Common myeloid progenitor, CD34-positive (primary cell): ENCODE measurements at places on chromosomes 3 and 15.

DNA sequence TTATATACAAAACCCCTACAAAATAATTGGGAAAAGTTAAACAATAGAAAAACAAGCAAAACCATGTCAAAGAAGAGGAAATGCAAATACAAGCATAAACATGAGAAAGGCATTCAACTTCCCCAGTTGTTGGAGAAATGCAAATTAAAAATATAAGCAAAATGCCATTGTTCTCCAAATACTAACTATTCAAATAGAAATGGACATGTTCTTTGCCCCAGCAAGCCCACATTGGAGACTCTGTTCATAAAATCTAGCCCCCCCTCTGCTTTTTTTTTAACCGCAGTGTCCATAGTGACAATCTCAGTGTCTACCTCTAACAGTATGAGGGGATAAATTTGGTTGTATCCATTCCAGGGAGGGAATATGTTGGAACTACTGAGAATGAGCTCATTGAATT, 59.7 kb upstream of the LCTL start:
- DNase-seq = no peak

- DNase-seq = no peak
These were observed 13.7 kb downstream of the ZDHHC19 start for GRCh38 chr3:196197524-196197923.

DNA sequence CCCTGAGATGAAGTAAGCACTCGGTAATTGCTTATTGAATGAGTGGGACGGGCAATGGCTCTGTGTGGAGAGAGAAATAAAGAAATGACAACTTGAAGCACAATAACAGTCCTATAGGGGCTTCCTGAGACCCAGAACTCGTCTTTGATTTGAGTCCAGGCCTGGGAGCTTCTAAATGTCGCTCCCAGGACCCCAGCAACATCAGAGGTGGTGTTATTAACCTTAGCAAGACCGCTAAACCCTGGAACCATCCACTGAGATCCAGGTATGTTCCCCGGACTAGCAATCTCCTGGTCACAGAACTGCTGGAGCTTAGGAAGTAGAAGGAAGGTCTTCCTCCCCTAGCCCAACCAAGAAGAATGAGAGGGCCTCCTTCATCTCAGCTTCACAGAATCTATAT, 160.0 kb downstream of the MINAR1 start:
- DNase-seq = no peak

DNA sequence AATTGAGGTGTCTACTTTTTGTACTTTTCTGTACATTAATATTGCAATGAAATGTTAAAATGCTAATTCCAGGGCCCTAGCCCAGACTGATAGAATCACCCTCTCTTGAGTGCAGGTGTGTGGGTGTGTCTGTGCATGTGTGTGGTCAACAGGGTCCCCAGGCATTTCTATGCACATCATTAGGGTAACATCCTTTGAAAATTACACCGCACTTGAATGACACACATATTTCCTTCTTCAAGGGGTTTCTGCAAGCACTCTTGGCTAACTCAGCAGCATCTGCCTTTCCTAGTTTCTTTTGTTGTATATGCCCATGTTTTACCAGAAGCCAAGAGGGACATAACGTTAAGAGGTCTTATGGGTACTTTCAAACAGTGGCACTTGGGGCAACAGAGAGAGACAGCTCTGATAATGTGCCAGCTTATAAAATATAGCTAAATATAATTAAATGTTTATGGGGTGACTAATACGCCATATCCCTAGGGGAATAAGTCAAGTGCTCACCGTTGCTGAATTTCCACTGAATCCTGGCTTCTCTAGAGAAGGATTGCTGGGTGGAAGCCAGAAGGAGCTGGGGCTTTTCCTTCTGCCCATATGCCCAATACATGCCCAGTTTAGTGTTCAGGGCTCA, 54.5 kb upstream of the LRIG1 start:
- DNase-seq = no peak

GRCh38 chr3:68059628-68060152, 405.3 kb upstream of the SUCLG2 start:
- no peak for DNase-seq
